ENCODE measurements at places on chromosomes 4 and X.

DNA sequence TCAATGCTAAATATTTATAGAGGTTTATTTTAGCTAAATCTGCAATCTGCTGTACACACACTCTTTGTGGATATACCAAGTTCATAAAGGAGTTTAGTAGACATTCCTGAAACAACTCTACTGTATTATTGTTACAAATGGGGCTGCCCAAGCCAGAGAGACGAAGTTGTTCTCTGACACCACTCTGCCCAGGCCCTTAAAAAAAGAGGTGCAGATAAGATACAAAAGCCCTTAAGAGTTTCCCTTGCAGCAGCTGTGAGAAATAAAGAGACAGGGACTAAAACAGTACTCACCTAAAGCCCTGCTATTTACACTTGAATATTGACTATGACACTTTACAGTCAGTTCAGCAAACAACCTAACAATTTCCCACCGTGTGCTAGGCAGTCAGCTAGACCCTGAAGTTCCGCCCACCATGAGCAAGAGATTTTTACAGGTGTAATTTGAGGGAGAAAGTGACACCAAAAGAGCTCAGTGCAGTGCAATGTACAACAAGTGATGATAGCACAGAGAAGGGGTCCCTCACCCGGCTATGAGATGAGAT is 191.7 kb downstream of the PRDM5 start:
- peak; percentile 28 for DNase-seq

DNA sequence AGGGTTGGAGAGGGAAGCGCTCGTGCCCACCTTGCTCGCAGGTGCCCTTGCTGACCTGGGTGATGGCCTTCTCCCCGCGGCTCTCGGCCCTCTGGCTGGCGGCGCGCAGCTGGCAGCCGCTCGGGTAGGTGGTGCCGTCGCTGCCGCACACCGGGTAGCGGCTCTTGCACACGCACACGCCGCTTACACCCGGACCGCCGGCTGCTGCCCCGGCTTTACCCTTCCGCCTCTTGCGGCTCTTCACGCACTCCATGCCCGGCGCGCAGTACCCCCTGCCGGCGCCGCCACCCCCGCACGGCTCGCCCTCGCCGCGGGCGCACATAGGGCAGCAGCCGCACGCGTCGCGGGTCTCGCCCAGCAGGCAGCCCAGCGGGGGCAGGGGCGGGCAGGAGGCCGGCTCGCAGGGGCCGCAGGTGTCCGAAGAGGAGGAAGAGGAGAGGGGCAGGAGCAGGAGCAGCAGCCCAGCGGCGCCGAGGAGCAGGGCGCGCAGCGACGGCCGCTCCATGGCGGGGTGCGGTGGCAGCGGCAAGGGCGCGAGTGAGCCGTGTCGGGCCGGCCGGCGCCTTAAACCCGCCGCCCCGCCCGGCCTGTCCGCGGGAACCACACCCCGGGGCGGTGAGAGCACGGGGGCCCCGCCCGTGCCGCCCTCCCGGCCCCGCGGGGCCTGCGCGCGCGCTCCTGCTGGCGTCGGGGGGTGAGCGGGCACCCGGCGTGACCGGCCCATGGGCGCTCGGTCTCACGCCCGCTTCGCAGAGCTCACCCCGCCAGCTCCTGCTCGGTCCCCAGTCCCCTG is at the start of gene IGFBP7:
IGFBP7 (minus strand) TSS at position 539 of the 793 bp plus-strand sequence; CDS start at position 505, 34 bp downstream.
- peak; percentile 35 for DNase-seq

DNA sequence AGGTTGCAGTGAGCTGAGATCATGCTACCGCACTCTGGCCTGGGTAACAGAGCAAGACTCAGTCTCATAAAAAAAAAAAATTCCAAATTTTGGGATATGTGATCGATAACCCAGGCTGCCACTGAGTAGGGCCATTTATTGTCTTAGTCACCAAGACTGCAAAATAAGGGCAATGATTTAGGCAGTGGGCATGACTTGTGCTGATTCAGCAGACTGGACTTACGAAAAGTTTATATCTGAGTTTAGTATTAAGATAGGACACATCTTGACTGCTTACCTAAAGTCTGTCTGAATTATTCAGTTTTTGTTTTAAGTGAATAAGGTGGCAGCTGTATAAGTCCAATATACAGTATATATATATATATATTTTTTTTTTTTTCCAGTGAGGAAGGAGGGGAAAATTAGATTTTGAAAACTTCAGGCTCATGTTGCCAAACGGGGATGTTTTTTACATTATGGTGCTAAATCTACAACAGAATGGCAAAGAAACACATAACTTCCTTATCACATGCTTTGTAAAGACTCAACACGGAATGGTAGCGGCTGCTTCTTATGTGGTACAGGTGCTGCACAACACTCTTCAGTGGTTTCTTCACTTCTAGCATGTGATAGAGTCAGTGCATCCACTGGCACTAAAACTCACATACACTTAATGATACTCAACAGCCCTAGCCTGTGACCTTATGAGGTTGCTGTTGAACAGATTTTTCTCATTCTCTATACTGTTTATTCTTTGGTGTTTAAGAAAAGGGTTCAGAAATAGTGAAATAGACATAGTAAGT is 6.5 kb downstream of the TEX13D start:
- DNase-seq, result no peak

- DNase-seq, result no peak
Measured at GRCh38 chr4:164383058-164383357, 370.9 kb upstream of the SMIM31 start.

- DNase-seq, result no peak
Measured at GRCh38 chr4:119284876-119285780, 36.8 kb downstream of the FABP2 start.

- DNase-seq, result no peak
Measured at GRCh38 chrX:51891245-51891644, 2.2 kb upstream of the MAGED1 start.

GRCh38 chrX:20252381-20253231 is 14.1 kb downstream of the RPS6KA3 start:
- DNase-seq, result peak; percentile 19

DNA sequence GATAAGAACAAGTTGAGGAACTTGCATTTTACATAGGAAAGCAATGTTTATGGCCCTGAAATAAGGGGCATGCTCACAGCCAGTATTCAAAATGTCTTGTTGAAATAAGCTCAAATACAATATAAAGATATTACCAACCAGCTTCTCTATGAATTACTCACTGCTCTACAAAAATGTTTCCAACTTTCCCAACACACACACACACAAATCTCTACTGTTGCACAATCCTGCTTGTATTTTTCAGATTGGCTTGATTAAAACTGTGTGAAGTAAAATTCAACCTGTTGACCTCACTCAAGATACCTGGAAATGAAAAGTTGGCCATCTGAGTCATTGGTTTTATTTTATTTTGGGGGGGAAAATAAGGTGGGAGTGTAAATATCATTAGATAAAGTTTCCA is 128.6 kb downstream of the CHIC2 start:
- no peak for DNase-seq

GRCh38 chrX:45743081-45743533 is 542.4 kb upstream of the DIPK2B start:
- DNase-seq, result peak; percentile 2

DNA sequence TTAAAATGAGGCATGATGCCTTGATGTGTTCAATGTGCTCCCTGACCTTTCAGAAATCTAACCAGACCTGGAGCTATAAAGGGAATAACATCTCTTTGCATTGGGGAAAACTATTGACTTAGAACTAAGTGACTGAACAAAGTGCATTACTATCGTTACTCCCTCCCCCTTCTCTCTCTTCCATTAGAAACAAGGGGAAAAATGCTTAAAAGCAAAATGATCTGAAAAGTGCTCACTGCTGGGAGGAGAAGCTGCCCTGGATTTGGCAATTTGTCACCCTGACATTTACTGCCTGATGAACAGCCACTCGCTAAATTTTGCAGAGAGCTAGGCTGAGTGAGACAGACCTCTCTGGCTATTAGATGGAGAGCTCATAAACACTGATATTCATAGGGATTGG is 48.6 kb upstream of the PARM1 start:
- DNase-seq, result peak; percentile 74

- DNase-seq, result no peak
Measured at GRCh38 chr4:6703786-6704185, 5.9 kb downstream of the MRFAP1L1 start.

- DNase-seq, result peak; percentile 27
Measured at GRCh38 chr4:180832073-180832472, 1411.1 kb upstream of the TENM3 start.

DNA sequence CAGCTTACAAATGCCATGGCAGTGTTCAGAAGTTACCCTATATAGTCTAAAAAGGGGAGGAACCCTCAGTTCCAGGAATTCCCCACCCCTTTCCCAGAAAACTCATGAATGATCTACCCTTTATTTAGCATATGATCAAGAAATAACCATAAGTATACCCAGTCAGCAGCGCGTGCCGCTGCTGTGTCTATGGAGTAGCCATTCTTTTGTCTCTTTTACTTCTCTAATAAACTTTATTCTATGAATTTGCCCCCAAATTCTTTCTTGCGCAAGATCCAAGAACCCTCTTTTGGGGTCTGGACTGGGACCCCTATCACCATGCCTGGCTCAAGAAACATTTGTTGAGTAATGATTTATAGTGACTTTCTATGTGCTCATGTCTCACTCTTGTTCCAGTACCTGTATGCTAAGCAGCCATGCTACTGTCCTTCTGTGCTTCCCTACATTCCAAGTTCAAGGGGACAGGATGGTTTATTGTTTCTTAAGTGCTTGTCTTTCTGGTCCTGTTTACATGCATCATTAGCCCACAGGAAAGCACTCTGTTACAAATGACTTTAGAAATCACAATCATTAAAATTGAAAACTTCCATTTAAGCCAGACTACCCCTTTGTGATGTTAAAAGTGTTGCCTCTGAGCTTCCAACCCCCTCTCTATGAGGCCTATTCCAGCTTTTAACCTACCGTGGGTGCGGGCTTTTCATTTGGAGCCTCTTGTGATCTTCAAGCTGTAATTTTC is 63.4 kb upstream of the S100G start:
- DNase-seq, result no peak

DNA sequence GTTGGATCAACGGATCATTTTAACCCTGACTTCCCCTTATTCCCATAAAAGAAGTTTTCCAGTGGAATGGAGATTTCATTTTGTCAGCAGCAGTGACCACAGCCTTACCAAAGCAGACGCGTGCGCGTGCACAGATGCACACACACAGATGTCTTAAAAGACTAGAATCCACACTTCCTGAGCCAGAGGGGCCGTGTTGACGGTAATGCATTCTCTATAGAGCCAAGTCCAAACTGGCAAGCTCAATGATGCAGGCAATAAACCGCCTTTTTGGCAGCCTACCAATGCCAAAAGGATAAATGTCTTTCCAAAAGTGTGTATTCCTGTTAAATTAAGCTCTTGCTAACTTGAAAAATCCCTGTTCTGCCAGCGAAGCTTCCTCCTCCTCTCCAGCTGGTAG is 18.8 kb upstream of the CLDN34 start:
- DNase-seq, result no peak

DNA sequence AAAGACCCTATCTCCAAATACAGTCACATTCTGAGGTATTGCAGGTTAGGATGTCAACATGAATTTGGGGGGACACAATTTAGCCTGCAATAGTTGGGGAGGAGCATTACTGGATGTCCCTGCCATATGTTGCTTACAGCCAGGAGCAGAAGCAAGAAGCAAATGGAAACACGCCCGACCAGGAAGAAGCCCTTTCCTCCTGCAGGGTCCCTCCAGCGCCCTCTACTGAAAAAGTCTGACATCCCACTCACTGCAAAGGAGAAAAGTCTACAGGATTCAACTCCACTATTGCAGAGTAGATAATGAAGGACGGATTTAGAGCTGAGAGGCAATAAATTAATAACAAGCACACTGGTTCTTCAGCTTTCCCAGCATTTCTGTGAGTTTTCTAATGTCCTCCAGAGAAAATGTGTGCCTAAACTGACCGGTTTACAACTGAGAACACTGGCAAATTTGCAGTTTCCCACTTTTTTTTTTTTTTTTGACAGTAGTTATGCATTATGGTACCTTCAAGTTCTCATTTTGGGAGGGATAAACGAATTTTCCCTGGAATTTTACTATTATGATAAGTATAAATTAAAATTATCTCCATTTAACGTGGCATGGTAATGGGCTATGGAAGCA is 31.7 kb downstream of the COQ2 start:
- DNase-seq, result peak; percentile 75

- DNase-seq, result peak; percentile 47
Measured at GRCh38 chr4:24798036-24798610, 2.8 kb downstream of the SOD3 start.

GRCh38 chr4:140858897-140859296 is 102.7 kb upstream of the TBC1D9 start:
- peak; percentile 12 for DNase-seq

DNA sequence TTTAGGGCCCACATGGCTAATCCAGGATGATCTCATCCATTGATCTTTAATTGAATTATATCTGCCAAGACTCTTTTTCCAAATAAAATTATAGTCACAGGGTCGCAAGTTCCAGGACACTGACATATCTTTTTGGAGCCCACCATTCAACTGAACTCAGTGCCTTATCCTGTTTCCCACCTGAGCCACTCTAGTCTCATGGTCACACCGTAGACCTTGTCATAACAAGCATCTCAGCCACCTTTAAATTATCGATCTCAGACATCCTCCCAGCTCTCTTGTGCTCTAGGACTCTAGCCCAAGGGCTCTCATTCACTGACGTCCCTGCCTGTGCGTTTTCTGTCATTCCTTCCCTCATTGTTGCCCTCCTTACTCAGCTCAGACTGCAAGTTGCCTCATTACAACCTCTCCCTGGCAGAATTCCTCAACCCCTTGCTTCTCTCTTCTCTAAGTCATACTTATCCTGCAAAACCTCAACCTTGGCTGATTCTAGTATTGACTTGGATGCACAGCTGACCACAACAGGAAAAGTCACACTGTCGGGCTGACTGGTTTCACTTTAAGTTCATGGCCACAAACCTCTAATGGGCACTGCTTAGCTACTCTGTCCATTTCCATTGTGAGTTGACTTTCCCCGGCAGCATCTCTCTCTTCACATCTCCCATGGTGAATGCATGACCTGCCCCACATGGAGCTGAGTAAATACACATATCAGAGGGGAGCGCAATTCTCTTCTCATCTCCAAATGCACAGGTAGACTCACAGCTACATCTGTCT is 91.0 kb upstream of the TRIM2 start:
- peak; percentile 3 for DNase-seq

DNA sequence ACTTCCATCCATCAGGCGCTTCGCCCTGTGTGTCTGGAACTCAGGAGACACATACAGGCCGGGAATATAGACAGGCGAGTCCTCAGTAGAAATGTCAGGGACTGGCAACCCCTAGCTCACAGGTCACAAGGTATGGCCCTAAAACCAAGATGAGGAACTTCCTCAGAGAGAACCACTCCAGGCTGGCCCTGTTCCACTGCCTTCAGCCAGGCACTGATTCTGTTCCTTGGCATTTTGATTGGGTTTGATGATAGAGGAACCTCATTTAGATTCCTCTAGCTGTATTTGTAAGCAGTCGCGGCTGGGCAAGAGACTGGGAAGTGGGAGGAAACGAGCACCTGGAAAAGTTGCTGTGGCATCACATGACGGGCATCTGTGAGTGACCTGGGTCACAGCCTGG is 8.1 kb downstream of the HPSE start:
- DNase-seq, result no peak

DNA sequence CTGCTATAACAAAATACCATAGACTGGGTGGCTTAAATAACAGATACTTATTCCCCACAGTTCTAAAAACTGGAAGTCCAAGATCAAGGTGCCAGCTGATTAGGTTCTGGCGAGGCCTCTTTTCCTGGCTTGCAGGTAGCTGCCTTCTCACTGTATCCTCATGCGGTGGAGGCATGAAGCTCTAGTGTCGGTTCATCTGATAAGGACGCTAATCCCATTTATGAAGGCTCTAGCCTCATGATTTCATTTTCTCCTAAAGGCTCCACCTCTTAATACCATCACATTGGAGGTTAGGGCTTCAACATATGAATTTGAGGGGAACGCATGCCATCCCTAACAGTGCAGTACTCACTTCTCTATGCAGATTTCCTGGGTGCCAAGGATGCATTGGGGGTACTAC is 57.9 kb upstream of the STIM2 start:
- no peak for DNase-seq

GRCh38 chrX:125374169-125374568 is 54.5 kb downstream of the TEX13C start:
- no peak for DNase-seq

Data from NCI-H69 (cell line).